Thoracic aorta (tissue), 2 donors: ENCODE measurements at places on chromosomes 12 and 14. TPM values are rescaled to one million over a fixed set of nuclear protein-coding genes. Genes with fewer than 3 reads are reported as not detected.

DNA sequence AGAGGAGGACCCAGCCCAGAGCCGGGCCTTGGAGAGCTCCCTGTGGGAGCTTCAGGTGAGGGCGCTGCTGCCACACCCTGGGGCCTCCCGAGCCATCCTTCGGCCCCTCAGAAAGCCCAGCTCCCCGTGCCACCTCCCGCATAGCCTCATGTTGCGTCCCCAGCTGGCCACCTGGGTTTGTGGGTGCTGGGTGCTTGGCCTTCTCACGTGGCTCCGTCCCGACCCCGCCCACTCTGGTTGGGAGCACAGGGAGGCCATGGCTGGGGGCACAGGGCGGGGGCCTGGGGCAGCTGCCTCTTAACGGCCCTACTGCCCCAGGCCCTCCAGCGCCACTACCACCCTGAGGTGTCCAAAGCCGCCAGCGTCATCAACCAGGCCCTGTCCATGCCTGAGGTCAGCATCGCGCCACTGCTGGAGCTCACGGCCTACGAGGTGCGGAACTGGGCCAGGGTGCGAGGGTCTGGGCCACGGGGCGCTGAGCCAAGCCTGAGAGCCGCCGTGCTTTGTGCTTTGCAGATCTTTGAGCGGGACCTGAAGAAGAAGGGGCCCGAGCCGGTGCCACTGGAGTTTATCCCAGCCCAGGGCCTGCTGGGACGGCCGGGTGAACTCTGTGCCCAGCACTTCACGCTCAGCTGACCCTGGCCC is 7.6 kb downstream of the NOC4L start:
- no peak for DNase-seq
- H3K27ac ChIP-seq, result no peak overlapping the region
- H3K27me3 ChIP-seq, result no peaks in the 10 kb centered on the region
- no peak overlapping the region for H3K4me3 ChIP-seq
- H3K36me3 ChIP-seq, result no peaks in the 10 kb centered on the region
- no peaks in the 10 kb centered on the region for H3K4me1 ChIP-seq

Gene LRIG3
- 34.4 TPM for total RNA-seq

GRCh38 chr14:84006643-84007155 is 1523.2 kb upstream of the FLRT2 start:
- no peaks in the 10 kb centered on the region for H3K27me3 ChIP-seq
- H3K4me3 ChIP-seq, result no peak overlapping the region
- H3K4me1 ChIP-seq, result no peaks in the 10 kb centered on the region
- DNase-seq, result no peak

Gene GALNT9
- 1.7 TPM for total RNA-seq

GRCh38 chr12:57124261-57124877 is 3.9 kb upstream of the LRP1 start:
- H3K4me3 ChIP-seq, result no peak overlapping the region
- no peaks in the 10 kb centered on the region for H3K36me3 ChIP-seq
- DNase-seq, result no peak
- H3K27me3 ChIP-seq, result no peaks in the 10 kb centered on the region
- peaks cover 7% of the 10 kb centered on the region for H3K4me1 ChIP-seq
- H3K27ac ChIP-seq, result no peak overlapping the region

GRCh38 chr14:64563696-64564095 is 13.9 kb downstream of the PPP1R36 start:
- no peak overlapping the region for H3K4me3 ChIP-seq
- no peak overlapping the region for H3K27ac ChIP-seq
- no peak for DNase-seq
- no peaks in the 10 kb centered on the region for H3K27me3 ChIP-seq
- H3K4me1 ChIP-seq, result peaks cover 26% of the 10 kb centered on the region

DNA sequence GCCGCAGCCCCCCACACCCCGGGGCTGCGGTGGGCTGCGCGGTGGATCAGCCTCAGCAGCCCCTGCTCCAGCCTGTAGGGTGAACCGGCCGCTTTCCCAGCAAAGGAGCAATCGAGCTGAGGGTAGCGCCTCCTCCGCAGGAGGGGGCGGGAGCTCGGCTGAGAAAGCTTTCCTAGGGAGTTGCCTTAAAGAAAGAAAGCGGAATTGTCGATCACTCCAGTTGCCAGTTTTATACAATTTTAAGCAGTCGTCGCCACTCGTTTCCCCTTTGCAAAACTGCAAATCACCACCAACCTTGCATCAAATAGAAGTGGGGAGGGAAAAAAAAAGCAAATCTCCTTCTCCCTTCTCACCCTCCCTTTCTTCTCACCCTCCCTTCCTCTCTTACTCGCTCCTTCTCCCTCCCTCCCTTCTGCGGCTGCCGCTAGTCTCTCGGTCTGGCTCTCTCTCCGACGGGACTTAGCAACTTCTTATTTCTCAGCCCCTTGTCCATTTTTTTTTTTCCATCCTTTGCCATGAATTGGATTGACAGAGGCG is at the start of gene PDE3A:
TSS of gene PDE3A (plus strand) at position 424 of the 537 bp plus-strand sequence. CDS start 748 bp downstream, outside the sequence.
- H3K27me3 ChIP-seq, result no peaks in the 10 kb centered on the region
- H3K4me1 ChIP-seq, result peaks cover 4% of the 10 kb centered on the region
- H3K36me3 ChIP-seq, result no peaks in the 10 kb centered on the region
- H3K27ac ChIP-seq, result peak within 1 kb of the TSS; percentile 93
- no peak for DNase-seq

GRCh38 chr12:102763471-102763870 is 153.6 kb downstream of the PAH start:
- no peak overlapping the region for H3K4me3 ChIP-seq
- no peak overlapping the region for H3K27ac ChIP-seq
- H3K36me3 ChIP-seq, result no peaks in the 10 kb centered on the region
- H3K27me3 ChIP-seq, result no peaks in the 10 kb centered on the region

Gene PLCZ1
- total RNA-seq, result not detected

Gene KRT85
- total RNA-seq, result not detected

GRCh38 chr12:117192057-117192456 is 1.8 kb upstream of the FBXO21 start:
- H3K4me1 ChIP-seq, result peaks cover 14% of the 10 kb centered on the region
- no peaks in the 10 kb centered on the region for H3K36me3 ChIP-seq
- no peak overlapping the region for H3K27ac ChIP-seq
- no peaks in the 10 kb centered on the region for H3K27me3 ChIP-seq
- DNase-seq, result no peak
- no peak overlapping the region for H3K4me3 ChIP-seq

- H3K4me1 ChIP-seq, result no peaks in the 10 kb centered on the region
- no peaks in the 10 kb centered on the region for H3K27me3 ChIP-seq
- peaks cover 9% of the 10 kb centered on the region for H3K36me3 ChIP-seq
- DNase-seq, result no peak
- no peak overlapping the region for H3K27ac ChIP-seq
Observed at GRCh38 chr12:48078901-48079300, 27.0 kb downstream of the SENP1 start.

DNA sequence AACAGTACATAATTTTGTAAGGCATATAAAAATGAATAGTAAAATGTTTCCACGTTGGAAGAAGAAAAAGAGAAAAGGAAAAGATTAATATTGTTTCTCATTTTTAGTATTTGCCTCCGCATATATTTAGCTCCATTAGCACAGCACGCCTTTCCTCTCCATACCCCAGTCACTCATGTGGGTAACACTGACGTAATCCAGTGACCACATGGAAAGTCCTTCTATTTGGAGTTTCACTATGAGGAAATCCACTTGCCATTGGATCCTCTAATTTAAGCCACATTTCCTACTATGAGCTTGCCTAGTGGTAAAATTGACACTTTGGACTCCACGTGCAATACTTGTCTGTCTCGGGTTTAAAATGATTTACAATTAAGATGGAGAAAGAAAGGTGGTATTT is 5.7 kb upstream of the SLCO1A2 start:
- H3K4me1 ChIP-seq, result peaks cover 4% of the 10 kb centered on the region
- no peak for DNase-seq
- H3K36me3 ChIP-seq, result no peaks in the 10 kb centered on the region
- no peak overlapping the region for H3K27ac ChIP-seq

Gene MGAT4C
- 0.28 TPM for total RNA-seq

DNA sequence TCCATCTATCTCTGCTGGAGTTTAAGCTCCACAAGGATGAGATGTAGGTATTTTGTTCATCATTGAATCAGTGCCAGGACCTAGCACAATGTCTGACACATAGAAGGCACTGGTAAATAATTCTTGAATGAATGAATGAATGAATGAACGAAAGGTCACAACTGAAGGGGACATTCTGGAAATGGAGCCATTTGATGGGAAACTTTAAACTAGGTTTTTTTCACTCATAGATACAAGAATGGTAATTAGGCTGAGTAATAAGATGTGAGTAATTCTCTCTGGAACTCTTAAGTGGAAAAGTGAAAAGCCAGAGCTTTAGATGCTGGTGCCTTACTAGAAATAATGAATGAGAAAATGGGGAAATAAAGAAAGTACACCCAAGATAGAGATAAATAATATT is 44.3 kb downstream of the SCN8A start:
- no peak overlapping the region for H3K27ac ChIP-seq

DNA sequence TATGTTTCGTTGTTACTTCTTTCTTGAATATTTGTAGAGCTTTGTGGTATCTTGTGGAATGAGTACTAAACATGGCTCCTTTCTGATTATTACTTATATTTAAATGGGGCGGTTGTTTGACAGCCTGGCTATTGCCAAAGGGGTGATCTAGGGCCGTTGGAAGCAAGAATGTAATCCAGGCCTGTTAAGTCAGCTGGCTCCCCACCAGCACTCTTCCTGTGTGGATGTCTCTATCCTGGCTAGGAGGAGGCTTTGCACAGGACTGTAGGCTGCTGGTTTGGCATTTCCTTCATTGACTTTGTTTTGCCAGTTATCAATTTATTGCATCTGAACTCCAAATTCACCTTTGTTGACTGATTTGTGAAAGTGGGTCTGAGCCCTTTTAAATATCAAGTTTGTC is 5.6 kb downstream of the FAM234B start:
- H3K36me3 ChIP-seq, result no peaks in the 10 kb centered on the region
- H3K4me3 ChIP-seq, result no peak overlapping the region
- no peak for DNase-seq
- H3K4me1 ChIP-seq, result peaks cover 13% of the 10 kb centered on the region
- no peaks in the 10 kb centered on the region for H3K27me3 ChIP-seq
- no peak overlapping the region for H3K27ac ChIP-seq

Gene OR6C2
- total RNA-seq, result not detected

DNA sequence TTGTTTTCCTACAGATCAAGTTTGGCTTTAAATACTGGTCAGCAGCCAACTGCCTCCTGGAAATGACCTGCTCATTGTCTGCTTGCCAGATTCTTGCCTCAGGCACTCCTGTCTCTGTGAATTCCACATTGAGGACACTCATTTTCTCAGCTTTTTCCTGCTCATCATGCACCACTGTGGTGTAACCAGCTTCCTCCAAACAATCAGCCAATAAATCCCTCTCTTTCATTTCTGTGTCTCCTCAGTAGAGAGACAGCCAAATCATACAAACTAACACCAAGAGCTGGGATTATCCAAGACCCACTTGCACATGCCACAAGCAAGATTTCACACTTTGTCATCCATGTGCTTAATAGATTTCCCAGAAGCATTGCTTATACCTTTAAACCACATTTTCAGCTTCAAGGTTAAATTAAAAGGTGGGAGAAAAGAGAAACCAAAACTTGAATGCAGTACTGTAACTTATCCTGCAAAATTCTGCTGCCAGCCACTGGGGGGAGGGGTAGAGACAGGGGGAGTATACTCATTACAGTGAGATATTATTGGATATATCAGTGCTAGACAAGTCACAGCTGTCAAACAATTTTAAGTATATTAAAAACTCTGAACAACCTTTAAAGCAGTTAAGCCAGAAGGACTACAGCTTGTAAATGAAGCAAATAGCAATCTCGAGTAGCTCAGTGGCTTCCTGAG is 105.0 kb downstream of the PPP2R5E start:
- peaks cover 29% of the 10 kb centered on the region for H3K4me1 ChIP-seq
- H3K36me3 ChIP-seq, result no peaks in the 10 kb centered on the region
- peak overlapping the region; percentile 62 for H3K27ac ChIP-seq
- peak; percentile 9 for DNase-seq
- no peaks in the 10 kb centered on the region for H3K27me3 ChIP-seq

DNA sequence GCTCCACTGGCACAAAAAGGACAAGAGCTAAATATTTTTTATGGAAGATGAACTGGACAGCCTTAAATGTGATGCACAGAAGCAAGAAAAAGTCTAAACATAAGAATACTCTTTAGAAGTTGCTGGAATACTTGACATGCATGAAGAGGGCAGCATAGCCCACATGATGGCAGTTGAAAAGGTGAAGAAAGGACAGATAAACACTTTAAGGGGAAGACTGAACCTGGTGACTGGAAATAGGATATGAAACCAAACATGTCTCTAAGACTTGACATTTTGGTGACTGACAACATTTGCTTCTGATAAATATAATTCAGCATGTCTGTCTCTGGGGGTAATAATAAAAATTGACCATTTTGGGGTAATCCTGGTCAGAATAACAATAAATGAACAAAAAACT is 273.1 kb downstream of the CCDC91 start:
- no peaks in the 10 kb centered on the region for H3K27me3 ChIP-seq
- H3K4me1 ChIP-seq, result no peaks in the 10 kb centered on the region
- no peak for DNase-seq
- no peaks in the 10 kb centered on the region for H3K36me3 ChIP-seq
- no peak overlapping the region for H3K27ac ChIP-seq
- no peak overlapping the region for H3K4me3 ChIP-seq

Gene GMPR2
- total RNA-seq, result 51.3 TPM

DNA sequence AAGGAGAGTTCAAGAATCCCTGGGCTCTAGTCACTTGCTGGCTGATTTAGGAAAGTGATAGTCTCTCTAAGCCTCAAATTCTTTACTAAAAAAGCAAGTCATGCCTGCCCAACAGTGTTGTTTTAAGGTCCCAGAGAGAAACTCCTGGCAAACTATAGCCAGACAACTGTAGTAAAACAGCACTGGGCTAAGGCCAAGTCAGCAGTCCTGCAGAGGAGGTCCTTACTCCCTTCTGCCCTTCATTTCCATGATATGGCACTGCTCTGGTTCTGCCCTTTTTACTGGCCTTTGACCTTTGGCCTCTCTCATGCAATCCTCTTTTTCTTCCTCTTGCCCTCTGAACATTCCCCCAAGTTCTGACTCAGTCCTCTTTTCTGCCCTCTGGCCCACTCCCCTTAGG is 74.9 kb downstream of the VWF start:
- peak overlapping the region; percentile 35 for H3K27ac ChIP-seq
- no peak for DNase-seq
- H3K4me1 ChIP-seq, result peaks cover 40% of the 10 kb centered on the region
- no peaks in the 10 kb centered on the region for H3K27me3 ChIP-seq

DNA sequence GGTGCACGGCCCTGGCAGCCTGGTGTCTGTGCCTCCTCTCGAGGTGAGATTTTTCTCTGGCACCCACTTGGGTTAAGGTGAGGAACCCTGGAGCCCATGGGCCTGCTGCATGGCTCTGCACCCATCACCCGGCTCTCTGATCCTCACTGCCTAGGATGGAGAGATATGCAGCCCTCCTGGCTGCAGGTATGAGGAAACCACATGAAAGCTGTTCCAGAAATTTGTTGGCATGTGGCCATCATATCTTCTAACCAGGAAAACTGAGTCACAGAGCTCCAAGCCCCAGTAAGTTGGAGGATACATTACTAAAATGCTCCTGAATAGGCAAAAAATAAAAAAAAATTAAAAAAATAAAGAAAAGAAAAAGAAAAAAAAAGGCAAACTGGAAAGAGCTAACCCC is 39.3 kb upstream of the DDX11 start:
- H3K4me3 ChIP-seq, result no peak overlapping the region
- no peaks in the 10 kb centered on the region for H3K36me3 ChIP-seq
- no peaks in the 10 kb centered on the region for H3K4me1 ChIP-seq

DNA sequence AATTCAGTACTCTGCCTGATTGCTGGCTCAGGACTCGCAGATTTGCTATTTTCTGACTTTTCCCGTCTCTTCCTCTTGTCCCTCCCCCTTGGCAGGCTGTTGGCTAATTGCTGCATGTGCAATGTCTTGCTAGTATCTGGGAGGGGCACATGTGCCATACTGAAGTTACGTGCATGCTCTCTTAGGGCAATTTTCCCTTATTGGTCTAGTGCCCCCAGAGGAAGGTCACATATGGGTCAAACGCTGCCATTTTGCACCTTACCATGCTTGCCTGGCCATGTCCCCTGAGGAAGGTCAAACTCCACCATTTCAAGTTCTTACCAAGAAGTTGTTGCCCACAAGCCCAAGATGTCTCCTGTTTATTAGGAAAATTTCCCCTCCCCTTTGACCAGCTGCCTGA is 13.9 kb upstream of the ERC1 start:
- DNase-seq, result no peak
- no peak overlapping the region for H3K27ac ChIP-seq
- no peaks in the 10 kb centered on the region for H3K27me3 ChIP-seq
